ENCODE measurements at places on chromosomes 5 and 9.
A peak's percentile ranks its signal among the peaks of the same experiment; 100 is the strongest.

DNA sequence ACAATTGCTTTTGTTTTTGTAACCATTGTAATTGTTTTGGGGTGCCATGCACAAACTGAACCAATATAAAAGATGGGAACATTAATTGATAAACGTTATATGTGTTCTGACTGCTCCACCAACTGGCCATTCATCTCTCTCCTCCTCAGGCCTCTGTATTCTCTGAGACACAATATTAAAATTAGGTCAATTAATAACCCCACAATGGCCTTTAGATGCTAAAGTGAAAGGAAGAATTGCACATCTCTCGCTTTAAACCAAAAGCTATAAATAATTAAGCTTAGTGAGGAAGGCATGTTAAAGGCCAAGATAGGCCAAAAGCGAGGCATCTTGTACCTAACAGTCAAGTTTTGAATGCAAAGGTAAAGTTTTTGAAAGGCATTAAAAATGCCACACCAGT is 448.4 kb upstream of the ITGA1 start:
- no peak for DNase-seq

GRCh38 chr5:135887881-135888614 is 7.6 kb downstream of the IL9 start:
- peak; percentile 77 for DNase-seq

DNA sequence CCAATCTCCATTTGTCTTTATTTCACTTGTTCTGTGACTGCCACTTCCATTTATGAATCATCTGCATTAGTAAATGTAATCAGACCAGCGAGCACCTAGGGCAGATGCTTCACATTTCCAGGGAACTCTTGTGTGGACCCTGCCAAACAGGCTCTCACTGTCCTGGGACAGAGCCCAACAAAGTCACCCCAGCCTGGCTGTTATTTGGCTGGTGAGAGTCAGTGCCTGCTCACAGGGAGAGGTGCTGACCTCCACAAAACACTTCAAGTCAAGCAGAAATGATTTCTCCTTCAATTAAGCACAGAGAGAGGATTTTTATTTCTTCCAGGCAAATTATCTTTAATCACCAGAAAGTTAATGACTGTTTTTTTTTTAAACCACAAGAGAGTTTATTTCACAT is 568.0 kb downstream of the MTRR start:
- no peak for DNase-seq

DNA sequence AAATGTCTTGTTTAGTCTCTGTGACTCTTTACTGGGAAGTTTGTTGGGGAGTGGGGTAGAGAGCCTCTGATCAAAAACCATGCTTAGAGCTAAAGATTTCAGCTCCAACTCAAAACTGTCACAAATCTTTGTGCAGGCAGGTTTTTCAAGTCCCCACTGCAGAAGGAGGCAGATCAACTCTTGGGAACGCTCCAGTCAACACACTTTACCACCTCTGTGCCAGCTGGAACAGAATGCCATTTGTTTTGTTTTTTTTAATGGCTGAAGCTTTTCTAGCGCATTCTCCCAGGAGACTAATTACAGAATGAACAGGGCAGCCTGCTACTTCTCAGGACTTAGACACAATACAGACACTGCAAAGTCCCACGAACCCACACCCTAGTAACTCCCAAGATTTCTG is 17.9 kb upstream of the LHX6 start:
- DNase-seq, result no peak

- no peak for DNase-seq
Observed at GRCh38 chr5:135509995-135510394, 25.8 kb downstream of the NEUROG1 start.

- no peak for DNase-seq
Observed at GRCh38 chr5:38157024-38157423, 101.3 kb upstream of the EGFLAM start.

DNA sequence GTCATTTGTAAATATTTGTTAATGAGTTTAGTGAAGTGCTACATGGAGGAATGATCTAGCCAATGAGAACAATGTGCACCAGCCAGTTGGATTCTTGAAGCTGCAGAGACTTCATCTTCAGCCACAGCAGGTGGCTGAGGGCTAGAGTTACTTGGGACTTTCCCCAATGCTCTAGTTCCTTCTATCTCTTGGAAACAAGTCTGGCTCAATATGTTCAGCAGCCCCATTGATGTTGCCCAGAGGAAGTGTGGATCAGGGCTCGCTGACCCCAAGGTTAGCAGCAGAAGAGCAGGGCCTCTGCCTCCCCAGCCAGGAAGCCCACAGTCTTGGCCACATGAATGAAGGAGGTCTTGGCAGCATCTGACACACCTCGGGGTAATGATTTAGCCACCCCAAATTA is 117.5 kb downstream of the SLC1A3 start:
- DNase-seq, result no peak

- no peak for DNase-seq
Observed at GRCh38 chr9:13165236-13165945, 114.1 kb downstream of the MPDZ start.

DNA sequence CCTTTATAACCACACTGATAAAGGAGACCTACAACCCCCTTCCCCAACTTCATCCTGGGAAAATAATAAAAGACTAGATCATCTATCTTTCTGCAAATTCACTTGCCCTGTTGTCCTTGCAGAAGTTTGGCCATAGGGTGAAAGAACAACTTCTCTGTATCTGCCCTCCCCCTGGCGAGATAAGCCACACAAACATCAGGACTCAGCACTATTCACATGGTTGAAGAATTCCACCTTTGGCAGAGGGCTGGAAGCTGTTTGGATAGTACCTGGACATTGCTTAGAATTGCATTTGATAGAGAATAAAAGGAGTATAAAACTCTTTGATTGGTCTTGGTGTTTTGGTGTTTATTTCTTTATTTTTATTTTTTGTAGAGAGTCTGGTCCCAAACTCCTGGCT is 16.9 kb downstream of the FAM151B start:
- DNase-seq, result no peak

DNA sequence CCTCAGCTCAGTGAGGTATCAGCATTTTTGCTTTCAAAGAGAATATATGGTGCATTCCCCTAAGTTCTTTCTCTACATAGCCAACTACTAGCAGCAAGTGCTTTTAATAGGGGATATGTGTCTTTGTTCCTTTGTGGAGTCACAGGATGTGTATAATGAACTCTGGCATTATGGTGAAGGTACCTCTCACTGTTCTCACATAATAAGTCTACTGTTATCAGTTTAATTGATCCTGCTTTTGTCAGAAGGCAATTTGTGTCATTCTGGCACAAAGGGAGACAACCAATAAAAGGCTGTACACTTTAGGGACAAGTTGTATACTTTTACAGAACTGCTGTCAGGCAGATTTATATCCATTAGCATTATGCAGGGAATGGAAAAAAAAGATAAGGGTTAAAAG is 531.4 kb upstream of the RIOK2 start:
- no peak for DNase-seq

DNA sequence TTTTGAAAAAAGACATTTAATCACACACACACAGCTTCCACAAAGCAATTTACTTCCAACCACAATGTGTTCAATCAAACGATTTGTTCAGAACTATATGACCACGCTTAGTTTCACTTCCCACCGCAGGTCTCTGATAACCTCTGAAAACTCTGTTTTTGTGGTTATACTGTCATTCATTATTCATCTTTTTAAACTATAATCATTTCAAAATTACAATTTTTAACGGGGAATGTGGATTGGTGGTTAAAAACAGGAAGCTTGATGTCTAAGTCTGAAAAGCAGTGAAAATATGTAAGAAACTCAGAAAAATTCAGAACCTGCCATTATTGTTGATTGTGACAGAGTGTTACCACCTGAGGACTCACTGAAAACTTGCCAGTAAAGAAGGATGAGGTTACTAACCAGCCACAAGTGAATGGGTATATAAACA is 12.7 kb upstream of the TMEM174 start:
- DNase-seq, result no peak

GRCh38 chr9:95778957-95779356 is 96.5 kb upstream of the ERCC6L2 start:
- no peak for DNase-seq

DNA sequence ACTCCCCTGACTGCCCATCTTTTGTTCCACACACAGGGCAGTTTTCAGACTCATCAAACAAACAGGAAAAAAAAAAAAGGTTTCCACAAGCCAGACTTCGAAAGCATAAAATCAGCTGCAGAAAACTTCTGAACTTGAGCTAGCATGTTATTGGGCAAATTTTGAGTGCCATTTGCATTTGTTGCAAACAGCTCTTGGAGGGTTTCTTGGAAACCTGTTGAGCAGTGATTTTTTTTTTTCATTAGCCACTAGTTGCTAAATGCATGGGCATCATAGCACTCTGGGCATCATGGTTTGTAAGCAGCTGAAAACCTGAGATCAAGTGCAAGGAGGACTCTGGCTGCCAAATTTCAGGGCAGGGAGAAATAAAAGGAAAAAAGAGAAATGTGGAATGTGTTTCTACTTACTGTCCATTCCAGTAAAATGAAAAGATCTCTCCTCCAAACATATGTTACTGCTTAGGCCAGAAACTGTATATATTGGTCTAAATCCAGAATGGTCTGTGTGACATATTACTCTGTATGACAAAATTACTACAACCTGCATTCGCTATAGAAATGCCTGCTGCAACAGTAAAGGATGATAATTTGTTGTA is 85.2 kb upstream of the SMIM23 start:
- DNase-seq, result no peak

DNA sequence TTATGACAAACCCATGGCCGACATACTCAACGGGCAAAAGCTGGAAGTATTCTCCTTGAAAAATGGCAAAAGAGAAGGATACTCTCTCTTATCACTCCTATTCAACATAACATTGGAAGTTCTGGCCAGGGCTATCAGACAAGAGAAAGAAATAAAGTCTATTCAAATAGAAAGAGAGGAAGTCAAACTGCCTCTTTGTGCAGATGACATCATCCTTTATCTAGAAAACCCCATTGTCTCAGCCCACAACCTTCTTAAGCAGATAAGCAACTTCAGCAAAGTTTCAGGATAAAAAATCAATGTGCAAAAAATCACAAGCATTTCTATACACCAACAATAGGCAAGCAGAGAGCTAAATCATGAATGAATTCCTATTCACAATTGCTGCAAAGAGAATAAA is 1799.9 kb upstream of the ACO1 start:
- no peak for DNase-seq

- peak; percentile 58 for DNase-seq
Observed at GRCh38 chr5:169052207-169052606, 248.7 kb downstream of the SLIT3 start.

GRCh38 chr9:112552229-112553056 is 65.8 kb downstream of the KIAA1958 start:
- no peak for DNase-seq

- DNase-seq, result no peak
Observed at GRCh38 chr5:40033411-40033810, 608.6 kb upstream of the DAB2 start.

DNA sequence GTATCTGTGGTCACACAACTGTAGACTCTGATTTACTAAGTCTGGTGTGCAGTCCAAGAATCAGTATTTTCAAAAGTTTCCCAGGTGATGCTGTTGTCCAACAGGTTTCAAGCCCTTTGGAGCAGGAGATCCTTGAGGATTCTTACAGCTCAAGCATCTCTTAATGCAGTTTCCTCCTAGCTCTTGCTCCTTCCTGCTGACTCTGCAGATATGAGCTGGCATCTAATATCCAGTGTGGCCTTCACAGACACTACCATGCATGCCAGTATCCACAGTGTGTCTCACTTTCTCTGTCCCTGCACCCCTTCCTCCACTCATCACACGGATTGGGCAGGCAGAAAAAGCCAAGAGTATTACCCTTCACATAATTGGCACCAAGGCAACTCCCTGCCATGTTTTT is 182.2 kb upstream of the TNC start:
- DNase-seq, result no peak

- DNase-seq, result no peak
Observed at GRCh38 chr9:135827866-135828580, 79.3 kb downstream of the CAMSAP1 start.

GRCh38 chr5:12780536-12780935 is 876.3 kb upstream of the CTNND2 start:
- no peak for DNase-seq

GRCh38 chr9:126847051-126847450 is 13.4 kb upstream of the ZBTB34 start:
- DNase-seq, result no peak

DNA sequence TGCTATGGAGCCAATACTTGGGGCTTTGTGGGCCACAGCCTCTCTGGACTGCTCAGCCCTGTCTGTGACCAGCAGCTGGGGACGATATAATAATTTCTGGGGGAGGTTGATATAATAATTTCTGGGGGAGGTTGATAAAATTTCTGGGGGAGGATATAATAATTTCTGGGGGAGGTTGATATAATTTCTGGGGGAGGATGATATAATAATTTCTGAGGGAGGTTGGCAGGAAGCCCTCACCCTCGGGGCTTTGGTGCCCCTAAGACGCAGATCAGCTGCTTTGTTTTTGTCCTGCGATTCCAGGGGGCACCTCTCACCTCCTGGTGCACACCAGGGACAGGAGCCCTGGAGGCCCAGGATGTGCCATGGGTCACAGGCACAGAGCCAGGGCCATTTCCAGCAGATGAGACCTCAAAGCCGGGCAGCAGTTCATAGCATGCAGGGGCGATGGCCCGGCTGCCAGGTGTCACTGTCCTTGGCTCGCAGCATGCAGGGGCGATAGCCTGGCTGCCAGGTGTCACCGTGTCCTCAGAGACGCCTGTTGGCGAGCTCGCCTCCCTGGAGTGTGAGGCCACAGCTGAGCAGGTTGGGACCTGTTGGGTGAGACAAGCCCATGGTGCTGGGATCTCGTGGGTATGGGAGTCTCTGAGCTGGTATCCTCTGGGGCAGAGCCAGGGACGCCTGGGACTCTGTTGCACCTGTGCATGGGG is 3.8 kb upstream of the TOR4A start:
- DNase-seq, result no peak

- DNase-seq, result no peak
Observed at GRCh38 chr9:124504530-124505005, 2.6 kb downstream of the NR5A1 start.

GRCh38 chr5:131460867-131461572 is 174.0 kb downstream of the RAPGEF6 start:
- no peak for DNase-seq

- DNase-seq, result no peak
Observed at GRCh38 chr9:36960575-36960955, 73.5 kb downstream of the PAX5 start.

- DNase-seq, result peak; percentile 69
Observed at GRCh38 chr5:168781941-168782571, 202.9 kb upstream of the PANK3 start.

DNA sequence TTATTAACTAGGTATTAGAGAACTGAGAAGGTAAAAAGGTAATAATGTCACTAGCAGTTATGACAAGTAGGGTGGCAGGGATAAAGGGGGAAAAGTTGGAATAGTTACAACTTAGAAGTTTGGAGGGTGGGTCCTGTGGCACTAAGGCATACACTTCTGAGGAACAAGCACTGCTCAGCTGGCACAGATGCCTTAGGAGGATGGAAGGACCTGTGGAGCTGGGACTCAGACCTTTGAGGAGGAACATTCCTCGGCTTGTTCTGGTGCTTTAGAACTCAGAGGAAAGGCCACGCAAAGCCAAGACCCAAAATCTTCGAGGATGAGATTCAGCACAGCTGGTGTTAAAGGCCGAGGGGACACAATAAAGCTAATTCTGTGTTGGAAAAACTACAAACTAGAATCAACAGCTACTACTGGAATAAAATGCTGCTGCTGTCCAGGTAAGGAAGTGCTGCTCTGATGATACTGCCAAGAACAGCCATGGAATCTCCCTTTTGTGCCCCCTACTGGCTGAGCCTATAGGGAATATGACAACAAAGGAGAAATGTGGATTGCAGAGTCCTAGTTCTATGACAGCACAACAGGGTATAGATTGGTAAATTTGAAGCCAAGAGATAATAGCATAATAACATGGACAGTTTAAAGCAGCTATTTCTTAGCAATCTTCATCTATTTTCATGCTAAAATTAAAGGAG is 126.7 kb downstream of the SLC25A46 start:
- peak; percentile 50 for DNase-seq
